ENCODE measurements at places on chromosomes 7 and 10.

DNA sequence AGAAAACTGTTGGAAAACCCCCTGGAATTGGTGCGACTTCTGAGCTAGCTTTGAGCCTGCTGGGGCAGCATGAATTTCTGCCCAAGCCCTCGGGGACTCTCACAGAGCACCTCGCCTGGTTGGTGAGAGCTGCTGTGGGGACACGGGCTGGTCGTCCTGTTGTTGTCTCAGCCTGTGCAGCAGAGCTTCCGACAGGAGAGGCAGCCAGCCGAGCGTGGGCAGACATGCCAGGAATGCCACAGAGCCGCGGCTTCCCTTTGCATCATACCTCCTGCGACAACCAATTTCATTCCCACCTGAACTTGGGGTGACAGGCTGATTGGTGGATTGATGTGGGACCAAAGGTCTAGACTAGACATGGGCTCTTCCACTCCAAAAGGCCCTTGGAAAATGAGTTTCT lies 60.2 kb upstream of the NRBF2 start:
- no peak for DNase-seq

DNA sequence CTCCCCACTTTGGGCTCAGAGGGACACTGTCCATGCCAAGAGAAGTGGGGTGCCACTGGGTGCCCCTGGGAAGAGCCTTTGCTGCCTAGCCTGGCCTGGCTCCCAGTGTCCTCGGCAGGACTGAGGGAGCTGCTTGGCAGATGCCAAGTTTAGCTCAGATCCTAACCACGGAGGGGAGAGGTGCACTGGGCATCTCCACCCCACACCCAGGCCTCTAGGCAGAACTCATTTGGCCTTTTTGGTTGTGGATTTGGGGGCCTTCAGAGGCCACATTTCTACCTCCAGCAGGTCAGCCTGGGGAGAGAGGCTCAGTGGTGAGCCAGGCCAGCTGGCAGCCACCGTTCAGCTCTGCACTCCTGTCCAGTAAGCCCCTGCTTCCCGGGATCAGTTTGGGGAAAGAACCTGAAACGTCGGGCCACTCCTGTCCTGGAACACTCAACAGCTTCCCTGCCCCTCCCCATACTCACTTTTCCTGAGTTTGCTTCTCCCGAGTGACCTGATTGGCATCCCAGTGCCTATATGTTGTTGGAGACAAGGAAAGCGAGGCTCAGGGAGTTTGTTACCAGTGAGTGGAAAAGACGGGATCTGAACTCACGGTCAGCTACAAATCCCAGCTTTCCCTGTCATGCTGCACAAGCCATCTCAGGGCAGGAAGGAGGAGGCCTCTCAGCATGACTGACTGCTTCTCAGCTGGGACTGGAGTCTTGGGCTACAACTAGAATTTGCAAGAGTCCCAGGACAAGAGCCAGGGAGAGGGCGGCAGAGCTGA lies 11.2 kb upstream of the CXCL12 start:
- DNase-seq, result no peak

DNA sequence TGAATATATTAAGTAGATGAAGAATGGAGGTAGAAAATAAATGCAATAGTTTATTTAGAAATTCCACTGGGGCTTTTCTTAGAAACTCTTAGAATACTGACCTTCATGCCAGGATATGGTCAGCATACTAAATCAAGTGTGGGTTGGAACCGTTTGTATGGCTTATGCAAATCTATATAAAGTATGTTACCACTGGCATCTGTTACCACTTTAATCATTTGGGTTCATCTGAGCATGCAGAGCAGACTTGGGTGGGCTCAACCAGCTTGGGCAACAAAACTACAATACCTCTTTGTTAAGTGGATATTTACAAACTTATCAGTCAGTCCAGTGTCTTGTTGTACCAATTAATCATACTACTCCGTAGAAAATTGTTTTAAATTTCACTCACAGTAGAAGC lies 125.8 kb downstream of the CRPPA start:
- no peak for DNase-seq

DNA sequence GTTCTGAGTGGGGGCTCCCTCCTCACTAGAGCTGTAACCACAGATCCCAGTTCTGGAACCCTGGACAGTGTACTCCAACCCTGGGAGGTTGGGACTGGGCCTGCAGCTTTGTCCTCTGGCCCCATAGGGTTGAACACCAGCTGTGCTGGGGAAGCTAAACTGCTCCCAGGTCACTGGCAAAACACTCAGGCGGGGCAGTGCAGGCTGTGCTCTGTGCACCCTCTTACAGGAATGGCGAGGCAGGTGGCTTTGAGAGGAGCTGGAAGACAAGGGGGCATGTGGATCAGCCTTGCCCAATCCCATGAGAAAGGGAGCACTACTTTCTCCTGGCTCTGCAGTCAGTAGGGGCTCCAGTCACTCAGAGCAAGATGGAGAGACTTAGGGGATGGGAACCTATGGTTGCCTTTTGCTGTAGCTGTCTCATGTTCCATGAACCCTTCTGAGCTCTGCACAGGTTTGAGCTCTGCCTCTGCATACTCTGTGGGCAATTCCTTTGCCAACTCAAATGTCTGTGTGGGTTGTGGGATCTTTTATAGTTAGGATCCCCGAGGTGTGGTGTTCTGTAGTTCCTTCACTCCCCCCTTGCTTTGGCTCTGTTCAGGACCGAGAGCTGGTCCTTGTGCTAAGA lies 90.7 kb downstream of the SLC25A40 start:
- DNase-seq, result no peak

DNA sequence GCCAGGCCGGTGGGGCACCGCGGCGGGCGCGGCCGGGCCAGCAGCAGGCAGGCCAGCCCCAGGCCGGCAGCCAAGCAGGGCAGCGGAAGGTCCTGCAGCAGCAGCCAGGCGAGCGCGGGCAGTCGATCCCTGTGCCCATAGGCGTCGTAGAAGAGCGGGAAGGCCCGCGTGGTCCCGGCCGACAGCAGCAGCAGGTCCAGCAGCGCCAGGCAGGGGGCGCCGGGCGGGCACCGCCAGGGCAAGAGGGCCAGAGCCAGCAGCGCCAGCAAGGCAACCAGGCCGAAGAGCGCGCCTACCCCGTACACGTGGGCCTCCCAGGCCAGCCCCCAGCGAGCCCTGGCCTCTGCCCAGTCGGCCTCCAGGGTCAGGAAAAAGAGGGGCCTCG lies 8.4 kb upstream of the RBM28 start:
- no peak for DNase-seq

- DNase-seq, result no peak
These were observed 180.3 kb upstream of the GRB10 start for GRCh38 chr7:50962962-50963374.

- no peak for DNase-seq
These were observed 81.9 kb downstream of the ABCB5 start for GRCh38 chr7:20697351-20697750.

DNA sequence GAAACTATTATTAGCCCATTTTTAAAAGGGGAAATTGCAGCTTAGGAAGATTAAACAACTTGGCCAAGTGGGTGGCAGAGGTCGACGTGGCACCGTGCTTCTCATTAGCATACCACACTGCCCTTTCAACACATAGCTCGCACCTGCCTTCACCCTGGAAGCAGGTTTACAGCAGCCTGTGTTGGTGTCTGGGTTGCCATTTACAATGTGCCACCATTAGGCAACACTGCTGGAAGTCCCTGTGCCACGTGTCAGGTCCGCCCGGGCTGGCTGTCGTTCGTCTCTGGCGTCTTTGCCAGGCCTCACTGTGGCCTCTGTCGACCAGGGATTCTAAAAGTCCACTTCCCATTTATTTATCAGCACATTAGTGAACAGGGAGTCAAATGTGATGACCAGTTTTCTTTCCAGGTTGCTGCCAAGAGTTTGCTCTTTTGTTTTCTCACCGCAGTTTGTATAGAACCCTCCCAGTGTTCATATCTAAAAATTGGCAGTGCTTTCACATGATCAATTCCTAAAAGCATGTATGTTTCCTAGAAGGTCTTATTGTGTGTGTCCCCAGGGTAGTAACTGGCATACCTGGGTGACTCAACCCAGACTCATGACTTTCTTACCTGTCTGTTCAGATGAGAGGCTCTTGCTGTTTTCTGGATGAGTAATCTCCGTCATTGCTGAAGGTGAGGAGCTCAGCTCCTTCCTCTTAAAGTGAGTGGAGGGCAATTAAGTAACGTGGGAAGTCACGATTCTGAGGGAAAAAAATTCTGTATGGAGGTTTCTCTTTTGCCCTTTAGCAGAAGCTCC lies 9.2 kb downstream of the INSIG1 start:
- DNase-seq, result no peak
